ENCODE measurements at places on chromosomes 2 and 18.

- H3K4me1 ChIP-seq, result peaks cover 20% of the 10 kb centered on the region
- no peaks in the 10 kb centered on the region for H3K27me3 ChIP-seq
- H3K4me3 ChIP-seq, result peak overlapping the region; percentile 59
- no peak overlapping the region for H3K27ac ChIP-seq
Observed at GRCh38 chr2:111898703-111899514, 502 bp downstream of the MERTK start.

DNA sequence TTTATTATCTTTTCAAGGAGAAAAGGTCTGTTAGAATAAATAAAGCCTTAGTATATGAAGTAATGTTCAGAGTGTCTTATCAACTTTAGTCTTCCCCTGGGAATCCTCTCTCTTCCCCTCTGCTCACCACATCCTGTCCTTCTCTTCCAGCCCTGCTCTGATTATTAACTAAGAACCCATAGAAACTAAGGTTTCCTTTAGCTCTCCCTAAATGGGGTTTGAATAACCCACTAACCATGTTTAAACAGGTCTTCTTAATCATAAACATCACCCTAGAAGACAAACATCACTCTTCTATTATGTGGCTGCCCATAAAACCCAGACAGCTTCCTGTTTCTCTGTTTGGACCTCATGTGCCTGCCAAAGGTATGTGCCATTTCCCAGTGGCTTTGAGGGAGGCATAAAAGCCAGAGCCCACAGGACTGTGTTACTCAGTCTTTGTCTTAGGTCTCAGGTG lies 50.1 kb downstream of the SLC14A1 start:
- peaks cover 8% of the 10 kb centered on the region for H3K27me3 ChIP-seq
- H3K4me3 ChIP-seq, result no peak overlapping the region
- peaks cover 11% of the 10 kb centered on the region for H3K4me1 ChIP-seq
- H3K27ac ChIP-seq, result no peak overlapping the region
- no peak for DNase-seq

DNA sequence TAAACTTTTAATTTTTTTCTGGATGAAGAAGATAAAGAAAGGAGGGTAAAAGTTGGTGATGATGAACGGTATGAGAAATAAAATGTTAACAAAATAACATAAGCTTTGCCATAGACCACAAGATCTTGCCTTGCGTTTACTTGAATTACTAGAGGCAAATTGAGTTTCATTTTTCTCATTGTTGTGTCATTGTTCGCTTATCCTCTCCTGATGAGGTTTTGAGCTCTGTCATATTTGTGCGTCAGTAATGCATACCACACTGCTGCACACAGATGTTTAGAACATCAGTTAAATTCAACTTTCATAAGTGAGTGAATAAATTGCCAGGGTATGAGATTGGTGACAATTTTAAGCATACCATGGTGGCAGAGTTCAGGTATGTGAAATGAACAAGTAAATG lies 843.6 kb downstream of the SUCLG1 start:
- H3K4me1 ChIP-seq, result no peaks in the 10 kb centered on the region
- no peak for DNase-seq
- no peaks in the 10 kb centered on the region for H3K27me3 ChIP-seq
- H3K4me3 ChIP-seq, result no peak overlapping the region
- no peak overlapping the region for H3K27ac ChIP-seq
- no peaks in the 10 kb centered on the region for H3K36me3 ChIP-seq

- peaks cover 37% of the 10 kb centered on the region for H3K36me3 ChIP-seq
- H3K4me1 ChIP-seq, result peaks cover 6% of the 10 kb centered on the region
- H3K27me3 ChIP-seq, result no peaks in the 10 kb centered on the region
- DNase-seq, result no peak
- H3K27ac ChIP-seq, result peak overlapping the region; percentile 31
Observed at GRCh38 chr18:51053814-51054213, 23.8 kb downstream of the SMAD4 start.

GRCh38 chr2:73218298-73218697 lies 4.3 kb downstream of the SMYD5 start:
- no peak overlapping the region for H3K4me3 ChIP-seq
- H3K36me3 ChIP-seq, result peaks cover 11% of the 10 kb centered on the region
- no peak for DNase-seq
- peaks cover 3% of the 10 kb centered on the region for H3K4me1 ChIP-seq
- no peaks in the 10 kb centered on the region for H3K27me3 ChIP-seq

DNA sequence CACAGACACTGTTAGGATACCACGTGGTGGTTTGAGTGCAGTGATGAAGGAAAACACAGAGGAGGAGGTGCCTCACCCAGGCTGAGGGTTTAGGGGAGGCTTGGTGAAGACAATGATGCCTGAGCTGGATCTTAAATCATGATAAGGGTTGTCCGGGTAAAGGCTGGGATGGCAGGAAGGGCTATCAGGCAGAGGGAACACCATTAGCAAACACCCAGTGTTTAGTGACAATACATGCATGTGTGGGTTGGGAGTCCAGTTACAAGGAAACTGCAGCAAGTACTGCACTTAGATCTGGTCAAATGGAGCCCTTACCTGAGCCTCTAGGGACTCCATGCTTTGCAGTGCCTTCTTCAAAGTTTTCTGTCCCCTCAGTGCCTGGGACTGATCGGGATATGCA lies 79.8 kb upstream of the MBOAT2 start:
- peaks cover 7% of the 10 kb centered on the region for H3K27me3 ChIP-seq
- DNase-seq, result no peak
- no peaks in the 10 kb centered on the region for H3K4me1 ChIP-seq
- H3K36me3 ChIP-seq, result no peaks in the 10 kb centered on the region
- no peak overlapping the region for H3K27ac ChIP-seq

DNA sequence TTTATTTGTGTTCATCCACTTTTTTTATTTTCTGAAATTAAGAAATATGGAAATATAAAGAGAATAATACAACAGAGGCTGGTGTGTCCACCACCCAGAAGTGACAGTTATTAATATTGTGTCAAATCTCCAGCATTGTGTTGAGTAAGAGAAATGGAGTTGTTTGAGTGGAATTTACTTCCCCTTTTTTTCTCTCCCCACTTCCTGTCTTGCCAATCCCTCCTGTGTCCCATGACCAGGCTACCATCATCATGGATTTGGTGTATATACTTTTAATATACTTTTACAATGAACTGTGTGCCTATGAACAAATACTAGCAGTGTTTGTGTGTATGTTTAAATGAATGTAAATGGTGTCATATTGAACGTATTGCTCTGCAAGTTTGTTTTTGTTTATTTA lies 276.9 kb upstream of the SKOR2 start:
- no peak overlapping the region for H3K4me3 ChIP-seq
- no peaks in the 10 kb centered on the region for H3K4me1 ChIP-seq
- H3K27me3 ChIP-seq, result peaks cover 27% of the 10 kb centered on the region
- H3K27ac ChIP-seq, result no peak overlapping the region
- no peak for DNase-seq
- no peaks in the 10 kb centered on the region for H3K36me3 ChIP-seq

DNA sequence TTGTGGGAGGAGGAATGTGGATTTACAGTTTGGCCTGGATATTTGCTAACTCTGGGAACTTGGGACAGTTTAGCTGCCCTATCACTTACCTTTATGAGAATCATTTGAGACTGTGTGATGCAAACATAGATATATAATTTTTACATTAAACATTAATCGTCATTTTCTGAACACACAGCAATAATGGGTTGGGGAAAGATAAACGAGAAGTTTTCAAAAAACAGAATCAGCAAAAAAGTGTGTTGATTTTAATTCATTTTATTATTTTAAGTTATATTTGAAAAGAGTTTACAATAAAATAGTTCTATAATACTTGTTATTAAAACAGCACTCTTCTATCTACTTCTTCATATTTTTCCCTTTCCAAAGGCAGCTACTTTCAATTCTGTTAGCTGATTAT lies 813.3 kb downstream of the SLC4A3 start:
- no peak for DNase-seq
- no peaks in the 10 kb centered on the region for H3K4me1 ChIP-seq
- H3K27ac ChIP-seq, result no peak overlapping the region
- H3K27me3 ChIP-seq, result no peaks in the 10 kb centered on the region

DNA sequence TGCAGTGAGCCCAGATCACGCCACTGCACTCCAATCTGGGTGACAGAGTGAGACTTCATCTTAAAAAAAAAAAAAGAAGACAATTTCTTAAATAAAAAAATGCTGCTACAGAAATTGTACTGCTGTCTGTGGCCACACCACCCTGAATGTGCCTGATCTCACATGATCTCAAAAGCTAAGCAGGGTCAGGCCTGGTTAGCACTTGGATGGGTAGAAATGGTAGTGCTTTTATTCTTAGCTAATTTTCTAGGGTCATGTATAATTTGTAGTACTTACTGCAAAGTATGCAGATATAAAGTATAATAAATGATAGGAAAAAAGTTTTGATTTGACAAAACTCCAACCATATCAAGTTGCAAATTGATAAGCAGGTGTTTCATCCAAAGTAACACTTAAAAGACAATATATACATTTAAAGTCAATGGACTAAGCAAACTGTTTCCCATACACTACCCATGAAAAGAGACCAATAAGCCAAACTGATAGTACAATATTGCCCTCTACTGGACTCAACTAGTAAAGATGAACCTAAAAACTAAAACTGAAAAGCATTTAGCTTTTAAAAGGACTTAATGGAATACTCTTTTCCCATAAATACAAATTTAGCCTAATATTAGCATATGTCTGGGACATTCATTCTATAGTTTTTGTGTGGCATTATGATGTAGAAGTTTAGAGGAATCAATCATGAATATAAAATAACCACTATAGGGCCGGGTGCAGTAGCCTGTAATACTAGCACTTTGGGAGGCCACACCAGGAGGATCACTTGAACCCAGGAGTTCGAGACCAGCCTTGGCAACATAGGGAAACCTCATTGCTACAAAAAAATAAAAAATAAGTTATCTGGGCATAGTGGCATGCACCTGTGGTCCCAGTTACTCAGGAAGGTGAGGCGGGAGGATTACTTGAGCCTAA lies 18.6 kb upstream of the PEX13 start:
- no peaks in the 10 kb centered on the region for H3K4me1 ChIP-seq
- H3K36me3 ChIP-seq, result no peaks in the 10 kb centered on the region
- no peaks in the 10 kb centered on the region for H3K27me3 ChIP-seq
- DNase-seq, result peak; percentile 40

DNA sequence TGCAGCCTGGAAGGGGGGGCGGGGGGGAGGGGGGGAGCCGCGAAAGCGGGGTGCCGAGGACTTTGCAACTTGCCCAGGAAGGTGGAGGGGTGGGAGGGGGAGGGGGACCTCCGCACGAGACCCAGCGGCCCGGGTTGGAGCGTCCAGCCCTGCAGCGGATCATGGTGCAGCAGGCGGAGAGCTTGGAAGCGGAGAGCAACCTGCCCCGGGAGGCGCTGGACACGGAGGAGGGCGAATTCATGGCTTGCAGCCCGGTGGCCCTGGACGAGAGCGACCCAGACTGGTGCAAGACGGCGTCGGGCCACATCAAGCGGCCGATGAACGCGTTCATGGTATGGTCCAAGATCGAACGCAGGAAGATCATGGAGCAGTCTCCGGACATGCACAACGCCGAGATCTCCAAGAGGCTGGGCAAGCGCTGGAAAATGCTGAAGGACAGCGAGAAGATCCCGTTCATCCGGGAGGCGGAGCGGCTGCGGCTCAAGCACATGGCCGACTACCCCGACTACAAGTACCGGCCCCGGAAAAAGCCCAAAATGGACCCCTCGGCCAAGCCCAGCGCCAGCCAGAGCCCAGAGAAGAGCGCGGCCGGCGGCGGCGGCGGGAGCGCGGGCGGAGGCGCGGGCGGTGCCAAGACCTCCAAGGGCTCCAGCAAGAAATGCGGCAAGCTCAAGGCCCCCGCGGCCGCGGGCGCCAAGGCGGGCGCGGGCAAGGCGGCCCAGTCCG lies 540 bp downstream of the SOX11 start:
- no peak overlapping the region for H3K27ac ChIP-seq
- H3K36me3 ChIP-seq, result no peaks in the 10 kb centered on the region
- H3K27me3 ChIP-seq, result peaks cover 8% of the 10 kb centered on the region

DNA sequence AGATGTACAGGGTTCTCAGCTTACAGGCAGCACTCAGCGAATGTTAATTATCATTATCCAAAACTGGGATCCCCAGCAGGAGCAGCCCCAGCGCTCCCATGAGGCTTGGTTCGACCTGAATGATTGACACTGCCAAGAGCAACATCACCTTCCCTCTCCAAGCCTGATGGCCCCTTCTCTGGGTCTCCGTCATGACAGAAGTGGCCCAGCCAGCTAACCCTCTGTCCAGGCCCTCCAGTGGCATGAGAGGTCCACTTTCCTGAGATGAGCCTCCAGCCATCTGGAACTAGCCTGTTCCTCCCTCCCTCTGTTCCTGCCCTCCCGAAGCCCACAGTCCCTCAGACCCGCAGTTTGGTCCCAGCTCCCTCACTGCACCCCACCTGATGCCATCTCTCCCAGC lies 97.0 kb upstream of the RAB6C start:
- no peak overlapping the region for H3K27ac ChIP-seq
- H3K4me3 ChIP-seq, result no peak overlapping the region
- H3K36me3 ChIP-seq, result no peaks in the 10 kb centered on the region
- H3K27me3 ChIP-seq, result no peaks in the 10 kb centered on the region

GRCh38 chr2:238286551-238286950 lies 1.9 kb downstream of the PER2 start:
- no peaks in the 10 kb centered on the region for H3K27me3 ChIP-seq
- no peak overlapping the region for H3K4me3 ChIP-seq
- no peak for DNase-seq
- peaks cover 34% of the 10 kb centered on the region for H3K4me1 ChIP-seq

DNA sequence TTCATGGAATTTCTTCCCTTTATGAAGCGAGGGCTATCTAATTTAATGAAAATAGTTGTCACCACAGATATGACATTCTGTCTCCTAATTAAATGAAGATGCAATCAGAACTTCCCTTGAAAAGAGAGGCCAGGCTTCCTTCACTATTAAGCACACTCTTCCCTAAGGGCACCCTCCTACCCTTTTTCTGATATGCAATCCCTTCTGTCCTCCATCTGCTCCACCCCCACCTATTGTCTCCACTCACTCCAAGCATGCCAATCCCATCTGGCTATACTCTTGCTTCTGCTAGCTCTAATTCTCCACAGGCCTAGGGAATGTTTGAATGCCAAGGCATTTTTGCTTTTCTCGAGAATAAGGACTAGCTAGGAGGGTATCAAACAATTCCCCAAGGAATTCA lies 818.4 kb upstream of the FSHR start:
- H3K4me1 ChIP-seq, result no peaks in the 10 kb centered on the region
- H3K36me3 ChIP-seq, result no peaks in the 10 kb centered on the region
- no peaks in the 10 kb centered on the region for H3K27me3 ChIP-seq
- H3K27ac ChIP-seq, result no peak overlapping the region
